Mesendoderm (in vitro differentiated cells): ENCODE measurements at places on chromosomes 11 and 22.
A peak's percentile ranks its signal among the peaks of the same experiment; 100 is the strongest.

- no peak for DNase-seq
Observed at GRCh38 chr11:3014057-3014938, 22.2 kb upstream of the NAP1L4 start.

DNA sequence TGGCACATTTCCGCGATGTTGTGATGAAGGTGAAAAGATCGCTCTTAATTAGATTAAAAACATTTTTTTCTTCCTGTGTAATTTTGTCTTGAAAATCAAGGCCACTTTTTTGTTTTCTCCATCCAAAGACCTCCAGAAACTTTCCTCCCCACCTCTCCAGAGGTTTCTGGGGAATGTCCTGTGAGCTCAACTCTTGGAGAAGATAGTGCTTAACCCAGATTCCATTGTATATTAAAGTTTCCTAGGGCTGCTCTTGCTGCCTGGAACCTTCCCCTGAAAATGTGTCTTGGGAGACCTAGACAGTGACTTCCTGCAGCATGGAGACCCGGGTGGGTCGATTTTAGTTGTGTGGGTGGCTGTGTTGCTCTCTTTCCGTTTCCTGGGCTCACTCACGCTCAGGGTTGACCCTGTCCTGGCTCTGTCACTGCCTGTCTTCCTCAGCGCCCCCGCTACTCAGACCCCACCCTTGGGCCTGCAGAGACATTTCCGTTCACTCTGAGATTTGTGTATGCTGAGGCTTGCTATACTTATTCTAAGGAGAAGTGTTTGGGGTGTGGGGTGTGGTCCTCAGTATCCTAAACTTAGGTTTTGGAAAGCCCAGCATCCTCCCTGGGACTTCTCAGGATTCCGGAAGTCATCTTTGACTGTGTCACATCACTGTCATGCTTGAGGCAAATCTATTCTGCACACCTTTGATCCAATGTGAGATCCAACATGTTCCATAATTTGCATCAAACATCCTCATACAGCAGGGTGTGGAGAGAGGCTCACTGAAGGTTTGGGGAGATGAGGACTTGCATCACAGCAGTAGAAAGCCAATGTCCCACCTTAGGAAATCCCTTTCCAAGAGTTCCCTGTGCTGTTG is 47.2 kb downstream of the KCNQ1OT1 start:
- no peak for DNase-seq

- no peak for DNase-seq
Observed at GRCh38 chr11:94956963-94957362, 16.4 kb downstream of the CWC15 start.

- DNase-seq = no peak
Observed at GRCh38 chr22:37672920-37673455, 2.4 kb upstream of the LGALS1 start.

- DNase-seq = no peak
Observed at GRCh38 chr11:91243630-91244029, 981.0 kb upstream of the FAT3 start.

DNA sequence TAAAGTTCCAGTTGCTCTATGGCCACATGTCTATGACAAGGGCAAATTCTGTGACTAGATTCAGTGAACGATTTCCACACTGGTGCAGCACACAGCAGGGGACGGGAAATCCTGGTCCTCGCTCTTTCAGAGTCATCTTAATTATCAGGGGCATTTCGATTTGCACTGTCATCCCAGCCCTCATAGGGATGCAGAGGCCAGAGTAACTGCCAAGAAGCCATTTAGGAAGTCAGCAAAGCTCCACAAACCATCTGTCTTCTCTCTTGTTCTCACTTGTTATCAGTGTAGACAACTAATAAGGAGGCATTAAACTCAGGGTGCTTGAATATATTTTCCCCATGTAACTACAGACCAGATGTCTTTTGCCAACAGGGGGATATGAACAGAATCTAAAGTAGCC is 151.7 kb downstream of the STK33 start:
- DNase-seq = peak; percentile 79

DNA sequence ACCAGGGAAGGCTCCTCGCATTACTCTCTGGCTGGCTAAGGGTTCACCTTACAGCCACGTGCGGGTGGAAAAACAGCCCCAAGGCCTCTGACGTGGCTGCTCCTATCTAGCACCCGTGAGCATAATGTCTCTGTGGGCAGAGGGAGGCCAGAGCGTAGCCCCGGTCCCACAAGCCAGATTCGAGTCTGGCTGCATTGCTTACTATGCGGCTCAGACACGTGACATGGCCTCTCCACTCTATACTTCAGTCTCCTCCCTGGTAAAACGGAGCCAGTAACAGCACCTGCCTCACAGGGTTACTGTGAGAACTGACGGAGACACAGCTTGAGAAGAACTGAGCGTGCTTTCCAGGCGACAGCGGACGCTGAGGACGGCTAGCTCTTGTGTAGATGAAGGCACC is 105.8 kb upstream of the BID start:
- DNase-seq = no peak

DNA sequence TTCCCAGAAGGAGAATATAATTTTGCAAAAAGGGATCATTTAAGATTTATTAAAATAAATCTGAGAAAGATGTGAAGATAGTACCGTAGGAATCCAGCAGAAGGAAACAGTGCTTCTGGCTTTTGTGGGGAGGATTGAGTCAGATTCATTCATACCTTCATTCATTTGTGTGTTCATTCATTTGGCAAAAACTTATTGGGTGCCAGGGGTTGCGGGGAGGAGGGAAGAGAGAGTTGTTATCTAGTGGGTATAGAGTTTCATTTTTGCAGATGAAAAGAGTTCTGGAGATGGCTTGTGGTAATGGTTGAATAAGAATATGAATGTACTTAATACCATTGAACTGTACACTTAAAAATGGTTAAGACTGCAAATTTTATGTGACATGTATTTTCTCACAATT is 31.1 kb downstream of the BMAL1 start:
- no peak for DNase-seq

- DNase-seq = no peak
Observed at GRCh38 chr11:93974759-93975158, 46.4 kb upstream of the HEPHL1 start.

- peak; percentile 46 for DNase-seq
Observed at GRCh38 chr11:131063638-131064037, 147.4 kb upstream of the SNX19 start.

- no peak for DNase-seq
Observed at GRCh38 chr11:4932751-4933150, 8.6 kb upstream of the OR51G1 start.

DNA sequence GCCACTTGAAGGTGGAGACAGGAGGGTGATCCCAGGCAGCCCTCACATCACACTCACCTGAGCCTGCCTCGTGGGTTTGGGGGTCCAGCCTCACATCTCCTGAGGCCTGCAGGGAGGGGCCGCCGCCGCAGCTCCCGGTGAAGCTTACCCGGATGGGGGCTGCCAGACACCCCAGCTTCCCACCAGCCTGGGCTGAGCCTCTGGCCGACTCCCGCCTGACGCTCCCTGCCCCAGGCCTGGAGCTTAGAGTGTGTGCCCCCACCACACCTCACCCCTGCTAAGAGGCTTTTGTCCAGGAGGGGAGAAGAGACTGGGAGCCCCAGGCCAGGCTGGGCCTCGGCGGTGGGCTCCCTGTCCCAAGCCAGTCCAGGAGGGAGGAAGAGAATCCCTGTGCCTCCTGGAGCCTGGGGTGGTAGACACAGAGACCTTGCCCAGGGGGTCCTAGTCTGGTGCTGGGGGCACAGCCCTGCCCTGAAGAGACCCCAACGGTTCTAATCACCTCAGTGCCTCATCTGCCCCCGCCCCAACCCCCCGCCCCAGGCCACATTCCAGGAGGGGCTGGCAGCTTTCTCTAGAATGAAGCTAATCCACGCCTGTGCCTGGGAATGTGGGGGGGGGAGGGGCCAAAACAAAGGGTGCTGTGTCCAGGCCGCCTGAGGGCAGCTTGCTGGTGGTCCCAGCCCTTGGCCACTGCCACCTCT is at the start of gene SLC16A8:
SLC16A8 (minus strand) TSS at position 254 of the 701 bp plus-strand sequence. CDS start 1,311 bp downstream, outside the sequence.
- peak; percentile 57 for DNase-seq

DNA sequence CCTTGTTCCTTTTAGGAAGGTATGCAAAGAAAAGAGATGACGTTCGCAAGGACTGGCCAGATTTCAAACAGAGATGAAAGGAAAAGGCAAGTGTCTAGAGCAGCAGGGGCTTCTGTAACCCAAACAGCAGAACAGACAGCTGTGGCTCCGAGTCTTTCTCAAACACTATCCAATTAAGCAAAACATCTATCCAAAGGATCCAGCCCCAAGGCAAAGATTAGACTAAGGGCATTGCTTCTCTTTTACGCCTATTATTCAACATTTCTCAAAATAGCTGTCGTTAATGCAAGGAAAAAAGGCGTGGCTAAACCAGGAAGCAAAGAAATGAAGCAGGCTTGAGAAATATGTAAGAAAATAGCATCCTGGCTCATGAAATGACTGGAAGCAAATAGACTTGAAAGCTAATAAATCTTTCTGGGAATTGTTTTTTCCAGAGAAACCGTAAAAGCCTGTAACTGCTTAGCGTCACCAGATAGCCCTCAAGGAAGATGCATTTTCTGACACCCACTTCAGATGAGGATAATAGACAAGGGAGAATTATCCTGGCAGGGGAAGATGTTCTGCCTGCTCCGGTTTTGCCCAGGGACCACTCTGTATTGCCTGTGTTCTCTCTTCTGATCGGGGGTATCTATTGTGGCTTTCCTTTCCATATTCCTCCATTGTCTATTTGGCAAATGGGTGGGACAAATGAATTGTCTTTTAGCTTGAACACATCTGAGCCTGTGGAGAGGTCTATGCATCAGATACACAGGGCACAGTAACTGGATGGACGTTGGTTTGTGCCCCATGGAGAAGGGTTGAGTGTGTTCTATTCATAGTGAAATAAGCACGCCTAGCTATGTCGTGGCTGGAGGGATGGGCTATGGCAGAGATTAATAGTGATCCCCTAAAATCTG is 20.2 kb downstream of the C11orf96 start:
- no peak for DNase-seq

DNA sequence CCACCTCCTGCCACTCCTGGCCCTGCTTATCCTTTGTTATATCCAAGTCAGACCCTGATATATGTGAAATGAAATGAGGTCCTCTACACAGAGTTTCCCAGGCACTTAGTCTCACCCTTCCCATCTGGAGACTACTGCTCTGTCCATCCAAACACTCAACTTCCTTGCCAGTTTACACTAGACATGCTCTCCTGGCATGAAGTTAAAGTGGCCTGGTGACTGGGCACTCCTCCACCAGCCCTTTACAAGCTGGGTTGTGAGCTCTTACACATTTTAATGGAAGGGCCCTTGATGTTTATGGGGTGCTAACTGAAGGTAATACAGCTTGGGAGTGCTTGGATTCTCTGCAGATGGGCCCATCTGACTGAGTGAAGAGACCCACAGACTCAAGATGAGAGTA is 216.1 kb upstream of the NARS2 start:
- DNase-seq = no peak

GRCh38 chr11:35523331-35523768 is 2.1 kb downstream of the PAMR1 start:
- DNase-seq = no peak

DNA sequence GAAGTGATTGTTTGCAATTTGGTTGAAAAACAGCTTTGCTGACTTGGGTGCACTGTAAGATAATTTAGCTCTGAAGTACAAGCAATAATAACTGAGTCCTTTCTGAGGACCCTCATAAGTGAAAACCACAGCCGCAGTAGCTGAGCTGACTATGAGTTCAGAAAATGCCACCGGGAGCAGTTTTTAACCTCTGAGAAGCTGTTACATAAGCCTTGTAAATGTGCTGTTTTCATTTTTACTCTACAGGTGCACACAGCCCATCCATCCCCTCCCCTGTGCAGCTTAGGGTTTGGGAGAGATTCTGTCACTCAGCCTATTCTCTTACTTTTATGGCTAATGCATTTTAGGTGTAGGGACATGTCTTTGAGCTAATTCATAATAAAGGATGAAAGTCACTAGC is 255.5 kb upstream of the C11orf87 start:
- no peak for DNase-seq

- no peak for DNase-seq
Observed at GRCh38 chr11:73011126-73011817, 130.8 kb downstream of the FCHSD2 start.

GRCh38 chr22:26852176-26852575 is 194.8 kb downstream of the MIAT start:
- DNase-seq = peak; percentile 75

GRCh38 chr11:95100191-95100648 is 10.6 kb downstream of the ENDOD1 start:
- peak; percentile 71 for DNase-seq

DNA sequence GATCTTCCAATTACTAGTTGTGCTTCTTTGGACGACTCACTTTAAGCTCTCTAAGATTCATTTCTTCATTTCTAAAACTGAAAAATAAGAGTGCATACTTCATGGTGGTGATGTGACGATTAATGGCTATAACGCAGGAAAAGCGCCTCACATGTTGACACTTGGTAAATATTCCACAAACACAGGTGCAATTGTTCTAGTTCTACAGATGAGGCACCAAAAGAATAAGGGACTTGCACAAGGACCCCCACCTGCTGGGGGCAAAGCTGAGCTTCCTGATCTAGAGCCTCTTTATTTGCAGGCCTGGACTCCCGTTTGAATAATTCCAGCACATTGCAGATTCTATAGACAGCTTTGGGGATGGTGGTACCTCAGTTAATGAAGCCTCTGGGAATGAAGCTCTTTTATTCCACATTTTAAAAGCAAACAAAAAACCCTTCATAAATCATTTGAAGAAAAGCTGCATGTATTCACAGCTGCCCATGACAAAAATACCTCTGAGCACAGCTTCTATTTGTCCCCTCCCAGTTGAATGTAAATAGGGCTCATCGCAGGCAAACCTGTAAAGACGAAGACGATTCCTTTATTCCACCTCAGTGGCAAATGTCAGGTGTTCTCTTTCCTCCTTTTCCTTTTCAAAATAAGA is 14.9 kb upstream of the CADM1 start:
- no peak for DNase-seq

- DNase-seq = no peak
Observed at GRCh38 chr22:39646398-39647063, 76.0 kb downstream of the CACNA1I start.

DNA sequence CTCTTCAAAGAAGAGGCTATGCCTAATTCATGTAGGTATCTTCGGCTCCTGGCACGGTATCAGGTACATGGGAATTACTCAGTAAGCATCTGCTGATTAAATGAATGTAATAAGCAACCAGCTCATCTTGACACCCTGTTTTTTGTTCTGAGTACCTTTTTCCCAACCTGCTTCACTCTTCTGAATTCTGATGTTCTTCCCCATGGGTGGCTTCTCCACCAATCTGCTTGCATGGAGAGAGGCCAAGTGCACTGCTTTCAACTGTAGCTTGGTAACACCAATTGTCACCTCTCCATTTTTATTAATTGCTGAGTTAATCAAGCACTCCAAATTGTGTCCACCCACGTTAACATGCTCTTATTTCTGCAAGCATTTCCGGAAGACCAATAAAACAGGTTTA is 40.5 kb downstream of the LARGE1 start:
- DNase-seq = no peak

- no peak for DNase-seq
Observed at GRCh38 chr11:130397780-130398179, 30.6 kb downstream of the ADAMTS8 start.
